ENCODE measurements at places on chromosomes 13 and 19.

DNA sequence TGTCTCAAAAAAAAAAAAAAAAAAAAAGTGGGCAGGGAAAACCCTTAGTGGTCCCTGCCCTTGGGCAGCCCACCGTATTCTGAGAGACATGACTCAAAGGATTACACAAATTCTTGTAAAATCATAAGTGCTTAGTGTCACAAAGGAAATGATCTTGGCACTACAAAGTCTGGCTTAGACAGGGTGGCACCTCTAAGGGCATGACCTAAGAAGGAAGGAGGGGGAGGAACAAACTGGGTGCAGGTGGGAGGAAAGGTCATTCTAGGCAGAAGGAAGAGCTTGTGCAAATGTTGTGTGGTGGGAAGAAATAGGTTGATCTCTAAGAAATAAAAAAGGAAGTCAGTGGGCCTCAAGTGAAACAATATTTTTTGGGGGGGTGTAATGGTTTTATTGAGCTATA lies 10.4 kb downstream of the PNPLA6 start:
- DNase-seq = no peak

GRCh38 chr19:38683393-38684077 lies 36.1 kb downstream of the ACTN4 start:
- DNase-seq = no peak

DNA sequence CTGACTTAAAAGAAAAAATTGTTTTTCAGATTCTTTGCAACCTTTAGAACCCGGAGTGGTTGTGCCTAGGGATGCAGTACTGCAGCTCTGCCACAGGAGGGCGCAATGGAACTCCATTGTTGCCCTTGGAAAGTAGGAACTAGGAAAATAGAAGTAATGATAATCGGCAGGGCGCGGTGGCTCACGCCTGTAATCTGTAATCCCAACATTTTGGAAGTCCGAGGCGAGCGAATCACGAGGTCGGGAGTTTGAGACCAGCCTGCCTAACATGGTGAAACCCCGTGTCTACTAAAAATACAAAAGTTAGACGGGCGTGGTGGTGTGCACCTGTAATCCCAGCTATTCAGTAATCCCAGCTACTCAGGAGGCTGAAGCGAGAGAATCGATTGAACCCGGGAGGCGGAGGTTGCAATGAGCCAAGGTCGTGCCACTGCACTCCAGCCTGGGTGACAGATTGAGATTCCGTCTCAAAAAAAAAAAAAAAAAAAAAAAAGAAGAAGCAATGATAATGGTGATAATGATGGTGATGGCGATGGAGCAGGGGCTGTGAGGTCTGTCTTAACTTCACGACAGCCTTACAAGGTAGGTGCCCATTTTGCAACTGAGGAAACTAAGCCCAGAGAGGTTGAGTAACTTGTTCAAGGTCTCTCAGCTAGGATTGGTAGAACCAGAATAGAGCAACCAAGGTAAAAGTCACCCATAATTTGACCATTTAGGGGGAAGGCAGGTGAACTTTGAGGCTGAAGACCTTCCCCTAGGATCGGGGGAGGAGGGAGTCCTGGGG lies 5.5 kb upstream of the ADAMTS10 start:
- no peak for DNase-seq

DNA sequence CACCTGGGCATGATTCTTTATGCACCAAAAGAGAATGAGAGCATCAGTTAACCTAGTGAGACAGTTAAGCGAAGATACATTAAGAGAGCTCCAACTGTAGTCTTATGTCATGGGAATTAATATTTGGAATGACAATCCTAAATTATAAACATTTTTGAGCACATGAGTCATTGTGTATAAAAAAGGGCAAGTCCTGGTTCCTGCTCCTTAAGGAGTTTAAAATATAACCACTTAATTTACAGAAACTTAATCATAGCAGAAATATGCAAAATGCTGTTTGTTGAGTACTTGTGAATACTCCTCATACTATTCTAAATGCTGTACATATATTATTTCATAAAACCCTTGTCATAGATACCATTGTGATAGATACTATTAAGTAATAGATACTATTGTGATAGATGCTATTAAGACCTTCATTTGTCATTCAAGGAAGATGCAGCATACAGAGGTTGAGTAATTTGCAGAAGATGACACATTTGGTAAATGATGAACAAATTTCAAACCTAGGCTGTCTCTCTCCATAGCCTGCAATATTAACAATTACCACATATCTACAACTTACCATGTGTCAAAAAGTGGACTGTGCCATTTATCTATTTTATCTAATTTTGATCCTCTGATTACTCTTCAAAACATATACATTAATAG lies 301.0 kb downstream of the TBC1D4 start:
- no peak for DNase-seq

GRCh38 chr19:41307954-41308449 lies 2.0 kb upstream of the CCDC97 start:
- no peak for DNase-seq

Measured in cortex of kidney (tissue), 1 donor.